ENCODE measurements at places on chromosomes 2 and 18.

DNA sequence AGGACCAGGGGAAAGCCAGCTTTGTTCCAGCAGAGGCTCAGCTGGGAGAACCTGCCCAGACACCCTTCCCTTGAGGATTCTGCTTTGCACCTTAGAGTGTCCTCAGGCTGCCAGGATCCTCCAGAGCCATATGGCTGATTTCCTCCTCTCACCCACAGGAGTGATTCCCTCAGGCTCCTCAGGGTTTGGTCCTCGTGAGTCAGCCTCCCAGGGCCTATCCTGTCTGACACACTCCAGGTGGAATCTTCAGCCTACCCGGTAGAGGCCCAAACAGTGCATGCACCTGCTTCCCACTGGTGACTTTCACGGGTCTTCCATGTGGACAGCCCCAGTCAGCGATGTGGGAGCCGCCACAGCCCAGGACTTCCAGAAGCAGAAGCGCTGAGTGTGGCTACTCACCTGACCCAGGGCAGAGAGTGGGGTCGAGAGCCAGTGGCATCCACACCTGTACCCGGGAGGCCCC, 73.3 kb downstream of the TFCP2L1 start:
- no peak for DNase-seq

DNA sequence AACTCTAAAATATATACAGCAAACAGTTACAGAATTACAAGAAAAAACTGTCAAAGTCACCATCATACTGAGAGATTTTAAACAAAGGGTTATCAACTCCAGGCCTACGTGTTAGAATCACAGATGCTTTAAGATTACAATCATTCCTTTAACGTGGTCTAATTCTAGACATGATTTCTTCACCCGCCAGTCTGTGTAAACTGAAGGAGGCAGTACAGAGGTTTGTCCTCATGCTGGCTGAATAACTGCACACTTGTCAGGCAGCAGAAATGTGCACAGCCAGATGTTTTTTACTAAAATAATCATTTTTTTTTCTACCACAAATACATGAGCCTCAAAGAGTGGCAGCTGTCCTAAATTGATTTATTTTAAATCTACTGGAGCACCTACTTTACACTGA, 15.5 kb upstream of the NEURL3 start:
- DNase-seq = no peak

DNA sequence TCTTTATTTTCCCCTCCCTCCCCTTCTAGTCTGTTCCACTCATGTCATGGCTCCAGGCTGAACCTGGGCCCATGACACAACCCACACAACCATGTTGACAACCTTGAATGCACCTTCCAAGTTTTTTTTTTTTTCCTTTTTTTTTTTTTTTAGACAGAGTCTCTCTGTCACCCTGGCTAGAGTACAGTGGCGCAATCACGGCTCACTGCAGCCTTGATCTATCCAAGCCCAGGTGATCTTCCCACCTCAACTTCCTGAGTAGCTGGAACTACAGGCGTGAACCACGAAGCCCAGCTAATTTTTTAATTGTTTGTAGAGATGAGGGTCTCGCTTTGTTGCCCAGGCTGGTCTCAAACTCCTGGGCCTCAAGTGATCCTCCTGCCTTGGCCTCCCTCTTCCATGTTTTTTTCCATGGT, 21.9 kb upstream of the ROCK2 start:
- no peak for DNase-seq

DNA sequence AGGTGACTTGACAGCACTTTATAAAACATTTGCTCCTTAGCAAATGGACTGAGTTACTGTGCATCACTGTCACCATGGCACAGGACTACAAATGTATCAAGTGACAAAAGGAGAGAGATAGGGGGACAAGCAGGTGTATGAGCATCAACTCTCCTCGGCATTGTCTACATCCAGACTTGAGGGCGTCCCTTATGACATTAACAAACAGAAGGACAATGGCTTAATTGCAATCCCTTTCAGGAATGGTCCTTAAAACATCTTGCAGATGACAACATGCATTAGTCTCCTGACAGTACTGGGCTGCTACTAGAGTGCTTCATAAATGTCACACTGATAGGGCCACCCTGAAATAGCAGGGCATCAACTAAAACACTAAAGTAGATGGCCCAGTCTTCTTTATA, 198.8 kb downstream of the PDE1A start:
- no peak for DNase-seq

DNA sequence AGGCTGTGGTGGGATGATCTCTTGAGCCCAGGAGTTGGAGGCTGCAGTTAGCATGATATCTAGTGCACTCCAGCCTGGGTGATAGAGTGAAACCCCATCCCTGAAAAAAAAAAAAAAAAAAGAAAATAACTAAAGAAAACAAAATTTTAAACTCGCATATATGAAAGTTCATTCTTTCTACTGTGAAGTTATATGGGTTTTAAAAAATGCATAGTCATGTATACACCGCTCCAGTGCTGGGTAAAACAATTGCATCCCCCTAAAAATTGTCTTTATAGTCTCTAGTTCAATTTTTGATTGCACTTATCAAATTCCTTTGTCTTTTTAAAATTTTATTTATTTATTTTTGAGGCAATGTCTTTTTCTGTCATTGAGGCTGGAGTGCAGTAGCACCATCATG, 65.0 kb upstream of the ACYP2 start:
- DNase-seq = no peak

GRCh38 chr2:54839461-54840255, 116.2 kb downstream of the EML6 start:
- DNase-seq = no peak
